KG1 (cell line): ENCODE measurements at places on chromosomes 3 and 15.

GRCh38 chr15:28006116-28006905 lies 92.8 kb downstream of the OCA2 start:
- no peak for DNase-seq

GRCh38 chr3:150736316-150736719 lies 26.7 kb downstream of the SIAH2 start:
- no peak for DNase-seq

DNA sequence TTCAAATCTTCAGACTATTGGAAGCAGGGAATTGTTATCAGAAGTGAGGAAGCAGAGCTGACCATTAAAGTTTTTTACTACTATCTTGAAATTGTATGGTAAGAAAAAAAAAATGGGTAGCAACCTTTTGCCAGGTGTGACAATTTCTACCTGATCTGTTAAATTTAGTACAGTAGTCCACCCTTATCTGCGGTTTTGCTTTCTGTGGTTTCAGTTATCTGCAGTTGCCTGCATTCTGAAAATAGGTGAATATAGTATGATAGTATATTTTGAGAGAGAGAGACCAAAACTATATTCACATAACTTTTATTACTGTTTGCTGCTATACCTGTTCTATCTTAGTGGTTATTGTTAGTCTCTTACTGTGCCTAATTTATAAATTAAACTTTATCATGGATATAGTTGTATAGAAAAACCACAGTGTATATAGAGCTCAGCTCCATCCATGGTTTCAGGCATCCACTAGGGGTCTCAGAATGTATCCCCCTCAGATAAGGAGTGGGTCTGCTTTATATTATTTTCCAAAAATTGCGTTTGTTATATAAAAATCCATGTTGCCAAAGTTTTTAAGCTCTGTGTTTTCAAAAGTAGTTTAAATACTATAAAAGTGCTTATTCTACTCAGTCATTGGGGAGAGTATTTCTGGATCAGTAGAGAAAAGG lies 69.9 kb downstream of the PTPRG start:
- no peak for DNase-seq

DNA sequence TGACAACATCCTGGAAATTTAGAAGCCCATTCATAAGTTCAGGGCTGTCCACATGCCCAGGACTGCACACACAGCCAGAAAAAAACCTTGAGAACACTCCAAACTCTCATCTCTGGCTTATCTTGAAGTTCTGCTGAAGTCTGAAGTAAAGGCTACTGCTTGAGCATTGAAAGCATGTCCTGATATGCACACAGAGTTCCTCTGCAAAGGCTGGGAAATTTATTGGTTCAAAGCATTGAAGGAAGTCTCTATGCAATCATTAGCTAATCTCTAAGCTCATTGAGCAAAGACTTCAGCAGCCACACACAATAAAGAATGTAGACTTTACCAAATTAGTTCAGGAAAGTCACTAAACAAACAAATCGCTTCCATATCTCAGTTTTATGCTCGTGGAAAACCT lies 162.0 kb upstream of the STT3B start:
- DNase-seq = no peak

- no peak for DNase-seq
Observed at GRCh38 chr3:100970477-100970990, 22.7 kb downstream of the ABI3BP start.

DNA sequence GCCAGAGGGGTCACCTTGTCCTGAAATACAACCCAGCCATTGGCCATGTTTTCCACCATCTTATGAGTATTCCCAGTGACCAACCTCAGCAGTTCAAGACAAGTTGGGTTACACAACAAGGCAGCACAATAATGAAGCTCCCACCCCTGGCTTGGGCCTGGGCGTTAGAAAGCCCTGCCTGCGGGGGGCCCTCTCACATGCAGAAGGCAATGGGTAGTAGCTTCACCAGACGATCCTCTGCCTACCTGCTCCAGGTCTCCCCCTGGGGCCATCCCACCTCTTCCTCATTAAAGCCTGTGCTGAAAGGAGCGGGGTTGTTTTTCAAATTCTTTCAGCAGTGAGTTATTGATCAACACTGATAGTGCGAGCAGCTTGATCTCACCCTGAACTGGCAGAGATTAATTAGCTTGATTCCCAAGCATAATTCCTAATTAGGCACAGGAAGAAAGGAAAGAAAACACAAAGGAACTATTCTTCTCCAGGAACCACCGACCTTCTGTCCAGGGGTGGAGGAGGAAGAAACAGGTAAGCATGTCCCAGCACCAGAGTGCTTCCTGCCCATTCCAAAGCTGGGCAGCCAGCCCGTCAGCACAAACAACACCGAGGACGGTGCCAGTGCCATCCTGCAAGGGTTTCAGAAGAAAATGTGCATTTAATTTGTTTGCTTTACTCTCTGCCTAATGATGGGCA lies 79.7 kb upstream of the CGNL1 start:
- DNase-seq = no peak

DNA sequence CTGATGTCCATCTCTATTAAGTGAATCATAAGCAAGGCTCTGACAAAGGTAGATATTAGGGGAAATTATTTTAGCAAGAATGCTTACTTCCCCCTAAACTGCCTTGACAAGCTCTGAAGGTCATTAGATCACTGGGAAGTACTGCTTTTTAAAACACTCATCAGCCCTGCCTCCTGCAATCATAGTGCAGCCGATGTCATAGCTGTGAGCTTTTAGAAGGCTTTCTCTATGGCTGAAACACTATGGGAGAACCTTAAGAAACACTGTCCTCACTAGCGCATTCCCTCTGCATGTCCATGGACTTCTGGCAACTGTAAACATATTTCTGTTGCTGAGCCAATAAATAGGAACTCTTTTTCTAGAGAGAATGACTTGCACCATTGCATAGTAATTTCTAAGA lies 38.7 kb upstream of the PTPRG start:
- no peak for DNase-seq

- no peak for DNase-seq
Observed at GRCh38 chr15:34721802-34722438, 32.9 kb downstream of the GJD2 start.

- no peak for DNase-seq
Observed at GRCh38 chr3:177448987-177449359, 251.7 kb upstream of the TBL1XR1 start.

DNA sequence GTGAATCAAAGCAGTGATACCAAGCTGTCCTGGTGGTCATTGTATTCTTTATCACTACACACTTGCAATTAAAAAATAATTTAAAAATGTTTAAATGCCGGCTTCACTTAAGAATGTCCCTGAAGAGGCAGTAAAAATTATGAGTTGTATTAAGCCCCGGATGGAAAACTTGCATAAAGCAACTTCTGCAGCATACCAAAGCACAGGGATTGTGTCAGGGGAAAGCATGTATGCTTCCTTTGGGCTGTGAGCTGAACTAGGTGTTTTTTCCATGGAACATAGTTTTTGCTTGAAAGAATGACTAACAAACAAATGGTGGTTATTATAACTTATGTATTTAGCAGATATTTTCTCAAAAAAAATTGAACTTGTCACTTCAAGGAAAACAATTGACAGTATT lies 143.1 kb downstream of the ARNT2 start:
- no peak for DNase-seq

- DNase-seq = no peak
Observed at GRCh38 chr15:63506537-63507035, 2.2 kb downstream of the USP3 start.

GRCh38 chr3:32816439-32817256 lies 1.1 kb upstream of the TRIM71 start:
- DNase-seq = peak; percentile 44

GRCh38 chr3:146071632-146072031 lies 89.4 kb downstream of the PLOD2 start:
- no peak for DNase-seq
